Transverse colon (tissue), 4 donors: ENCODE measurements at places on chromosomes 7 and 10.

DNA sequence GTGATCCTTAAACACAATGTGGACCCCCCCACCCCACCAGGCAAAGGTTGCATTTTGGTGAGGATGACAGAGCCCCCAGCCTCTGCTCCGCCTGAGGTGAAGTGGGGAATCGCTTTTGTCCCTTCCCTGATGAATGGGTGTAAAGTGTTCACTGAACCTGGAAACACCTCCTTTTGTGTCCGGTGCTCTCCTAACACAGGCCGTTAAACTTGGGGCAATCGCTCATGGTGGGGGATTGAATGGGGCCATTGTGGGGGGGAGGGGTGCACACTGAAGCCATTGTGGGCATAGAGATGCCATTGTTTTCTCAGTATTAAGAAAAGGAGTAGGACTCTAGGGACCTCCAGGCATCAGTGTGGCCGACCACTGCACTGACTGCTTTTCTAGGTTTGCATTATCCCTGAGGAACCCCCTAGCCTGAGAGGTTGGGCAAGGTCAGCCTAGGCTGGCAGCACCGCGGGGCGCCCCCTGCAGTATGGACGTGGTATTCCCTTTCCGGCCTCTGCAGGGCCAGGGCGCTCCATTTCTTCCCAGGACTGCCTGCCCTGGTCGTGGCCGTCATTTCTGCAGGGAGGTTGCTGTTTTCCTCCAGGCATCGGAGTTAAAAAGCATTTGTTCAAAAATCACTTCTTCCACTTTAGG is 158.3 kb downstream of the TCF7L2 start:
- DNase-seq, result no peak

- no peak for DNase-seq
Observed at GRCh38 chr7:5752663-5753062, 28.8 kb downstream of the RNF216 start.

DNA sequence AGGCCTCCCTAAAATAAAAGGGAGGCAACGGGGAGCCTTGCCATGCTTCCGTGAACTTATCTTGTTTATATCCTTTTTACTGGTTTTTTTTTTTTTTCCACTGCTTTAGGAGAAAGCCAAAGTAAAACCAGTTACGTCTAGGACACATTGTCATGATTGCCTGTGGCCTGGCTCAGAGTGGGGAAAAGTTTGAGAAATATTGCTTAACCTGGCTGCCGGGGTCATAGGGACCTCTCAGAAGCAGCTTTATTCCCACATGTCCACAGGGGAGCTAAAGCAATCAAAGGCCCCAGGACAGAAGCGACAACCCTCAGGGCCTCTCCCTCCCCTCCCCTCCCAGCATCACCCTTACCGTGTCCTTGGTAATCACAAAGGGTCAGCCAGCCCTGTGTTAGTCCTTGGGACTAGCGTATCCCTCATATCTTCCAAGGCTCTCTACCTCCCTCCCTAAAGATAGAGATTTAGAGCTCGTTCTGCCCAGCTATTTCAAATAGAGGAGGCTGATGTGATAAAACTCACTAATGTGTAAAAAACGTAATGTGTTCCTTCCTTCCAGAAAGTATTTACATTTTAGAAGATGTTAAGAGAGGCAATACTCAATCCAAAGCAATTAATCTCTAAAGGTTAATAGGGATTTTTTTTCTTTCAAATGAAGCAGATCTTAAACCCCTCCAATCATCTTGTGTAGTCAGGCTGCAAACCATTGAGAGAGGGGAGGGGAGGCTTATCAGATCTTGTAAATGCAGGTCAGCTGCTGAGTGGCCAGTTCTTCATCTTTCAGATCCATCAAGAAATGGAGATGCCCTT is 64.8 kb upstream of the PRKAR2B start:
- no peak for DNase-seq

GRCh38 chr10:90418869-90419652 is 438.8 kb downstream of the HTR7 start:
- no peak for DNase-seq

DNA sequence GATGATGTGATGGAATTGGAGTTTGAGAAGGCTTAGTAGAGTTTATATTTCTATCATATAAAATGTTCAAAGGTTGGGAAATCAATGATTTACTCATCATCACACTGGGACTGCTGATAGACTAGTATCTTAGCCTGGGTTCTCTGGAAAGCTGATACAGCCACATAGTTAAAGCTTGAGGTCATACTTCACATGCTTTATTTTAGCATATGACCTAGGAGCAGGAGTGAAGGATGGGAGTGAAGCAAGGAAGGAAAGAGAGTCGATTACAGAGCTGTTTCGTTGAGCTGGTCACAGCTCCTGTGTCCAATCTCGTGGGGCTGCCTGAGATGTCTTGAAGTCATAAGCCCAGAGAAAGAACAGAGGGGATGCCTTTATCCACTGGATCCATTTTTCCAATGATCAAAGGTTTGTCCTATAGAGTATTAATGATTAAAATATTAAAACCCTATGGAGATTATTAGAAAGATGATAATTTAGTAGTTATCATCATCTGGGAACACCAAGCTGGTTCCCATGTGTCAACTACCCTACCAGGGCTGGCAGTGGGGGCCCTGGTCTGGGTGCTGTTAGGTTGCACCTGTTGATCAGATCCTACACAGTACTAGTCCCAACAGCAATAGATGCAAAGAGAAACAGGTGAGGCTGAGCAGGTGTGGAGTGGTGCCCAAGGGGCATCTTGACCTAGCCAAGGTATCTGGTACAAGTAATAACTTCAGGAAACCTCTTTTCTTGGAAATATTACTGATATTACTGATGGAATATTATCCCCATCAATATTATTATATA is 77.8 kb downstream of the BAMBI start:
- DNase-seq, result no peak
